ENCODE measurements at places on chromosomes 5 and 9.

GRCh38 chr5:81400375-81400774 lies 6.4 kb upstream of the ACOT12 start:
- no peak for DNase-seq

- DNase-seq, result no peak
These were observed 2.5 kb upstream of the SPINK7 start for GRCh38 chr5:148309746-148310145.

- no peak for DNase-seq
These were observed 46.5 kb downstream of the CXXC5 start for GRCh38 chr5:139694556-139695177.

DNA sequence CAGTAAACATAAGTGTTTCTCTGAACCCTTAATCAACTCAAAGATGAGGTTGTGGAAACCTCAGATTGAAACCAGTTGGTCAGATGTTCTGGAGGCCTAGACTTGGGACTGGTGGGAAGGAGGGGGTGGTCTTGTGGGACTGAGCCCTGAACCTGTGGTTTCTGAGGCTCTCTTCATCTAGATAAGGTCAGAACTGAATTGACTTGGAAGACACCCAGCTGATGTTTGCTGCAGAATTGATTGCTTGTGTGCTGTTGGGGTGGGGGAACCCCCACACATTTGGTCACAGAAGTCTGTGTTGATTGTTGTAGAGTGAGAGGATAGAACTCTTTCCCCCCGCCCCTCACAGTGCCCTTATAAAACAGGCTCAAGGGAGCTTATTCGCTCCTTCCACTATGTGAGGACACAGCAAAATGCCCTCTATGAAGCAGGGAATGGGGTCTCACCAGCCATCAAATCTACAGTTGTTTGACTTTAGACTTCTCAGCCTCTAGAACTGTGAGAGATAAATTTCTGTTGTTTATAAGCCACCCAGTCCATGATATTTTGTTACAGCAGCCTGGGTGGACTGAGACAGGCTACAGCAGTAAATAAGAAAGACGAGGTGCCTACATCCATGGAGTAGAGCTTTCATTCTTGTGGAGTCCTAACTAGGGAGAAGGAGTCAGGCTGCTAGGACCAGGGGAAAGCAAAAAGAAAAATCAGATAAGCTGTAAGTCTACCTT lies 25.7 kb upstream of the UGCG start:
- DNase-seq, result no peak

DNA sequence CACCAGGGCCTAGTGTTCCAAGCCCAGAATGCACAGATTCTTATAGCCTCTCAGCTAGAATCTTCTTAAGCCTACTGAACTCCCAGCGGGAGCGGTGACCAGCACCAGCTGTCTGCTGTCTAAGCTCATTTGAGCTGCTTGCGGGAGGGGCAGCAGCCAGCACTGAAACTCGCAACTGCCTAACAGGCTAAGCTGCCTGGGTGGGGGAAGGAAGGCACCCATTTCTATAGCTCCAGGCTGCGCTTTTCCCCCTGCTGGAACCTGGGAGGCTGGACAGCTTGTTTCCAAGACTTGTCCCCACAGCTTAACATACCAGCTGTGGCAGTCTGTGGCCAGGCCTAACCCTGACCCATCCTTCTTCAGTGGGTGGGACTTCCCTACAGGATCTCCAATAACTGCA lies 512.9 kb downstream of the EFNA5 start:
- no peak for DNase-seq

- no peak for DNase-seq
These were observed 5.7 kb upstream of the AQP7 start for GRCh38 chr9:33408087-33408486.

DNA sequence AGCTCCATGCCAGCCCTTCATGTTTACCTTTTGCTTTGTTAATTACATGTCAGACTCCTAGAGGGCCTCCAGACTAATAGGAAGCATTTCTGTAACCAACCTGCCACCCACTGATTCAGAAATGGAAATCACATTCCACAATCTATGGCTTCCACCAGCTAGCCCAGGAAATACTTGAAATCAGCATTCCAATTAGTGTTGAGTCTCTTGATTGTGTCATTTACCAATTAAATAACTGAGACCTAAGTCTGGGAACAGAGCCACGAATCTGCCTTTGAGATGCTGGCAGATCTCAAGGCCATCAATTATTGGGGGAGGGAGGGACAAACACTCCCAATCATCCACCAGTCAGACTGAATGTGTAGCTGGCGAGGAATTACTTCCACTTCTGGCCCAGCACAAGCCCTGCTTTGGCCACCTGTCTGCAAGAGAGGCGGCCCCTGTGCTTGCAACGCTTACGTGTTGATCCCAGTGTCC lies 27.4 kb upstream of the SAP30L start:
- no peak for DNase-seq

- DNase-seq, result no peak
These were observed 146.7 kb upstream of the RAI14 start for GRCh38 chr5:34509392-34509791.

GRCh38 chr9:136495238-136495800 lies 12.5 kb upstream of the SEC16A start:
- no peak for DNase-seq

GRCh38 chr5:121976979-121977378 lies 15.2 kb downstream of the SRFBP1 start:
- no peak for DNase-seq

DNA sequence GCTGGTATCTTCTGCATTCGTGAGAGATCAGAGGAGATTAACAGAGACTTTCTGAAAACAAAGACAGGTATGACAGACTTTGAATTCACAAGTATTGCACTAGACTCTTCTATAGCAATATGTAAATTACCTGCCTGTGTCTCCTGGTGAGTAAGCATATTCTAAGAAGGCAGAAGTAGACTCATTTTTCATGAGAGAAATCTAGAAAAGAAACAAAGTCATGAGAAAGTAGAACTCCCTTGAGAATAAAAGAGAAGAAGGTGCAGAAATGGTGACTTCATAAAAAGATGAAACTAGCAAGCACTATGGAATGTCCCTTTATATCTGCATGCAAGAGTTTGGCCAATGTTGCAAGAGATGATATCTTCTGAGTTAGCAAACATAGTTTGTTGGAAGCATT lies 419.8 kb downstream of the DMRT2 start:
- no peak for DNase-seq

DNA sequence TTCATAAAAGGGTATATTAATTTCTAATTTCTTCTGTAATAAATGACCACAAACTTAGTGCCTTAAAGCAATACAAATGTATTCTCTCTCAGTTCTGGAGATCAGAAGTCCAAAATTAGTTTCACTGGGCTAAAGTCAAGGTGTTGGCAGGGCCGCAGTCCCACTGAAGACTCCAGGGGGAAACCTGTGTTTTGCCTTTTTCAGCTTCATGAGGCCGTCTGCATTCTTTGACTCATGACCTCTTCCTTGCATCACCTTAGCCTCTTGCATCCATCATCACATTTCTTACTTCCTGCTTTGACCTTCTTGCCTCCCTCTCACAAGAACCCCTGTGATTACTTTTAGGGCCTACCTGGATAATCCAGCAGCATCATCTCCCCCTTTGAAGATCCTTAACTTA lies 42.0 kb upstream of the ALDH1B1 start:
- DNase-seq, result no peak

DNA sequence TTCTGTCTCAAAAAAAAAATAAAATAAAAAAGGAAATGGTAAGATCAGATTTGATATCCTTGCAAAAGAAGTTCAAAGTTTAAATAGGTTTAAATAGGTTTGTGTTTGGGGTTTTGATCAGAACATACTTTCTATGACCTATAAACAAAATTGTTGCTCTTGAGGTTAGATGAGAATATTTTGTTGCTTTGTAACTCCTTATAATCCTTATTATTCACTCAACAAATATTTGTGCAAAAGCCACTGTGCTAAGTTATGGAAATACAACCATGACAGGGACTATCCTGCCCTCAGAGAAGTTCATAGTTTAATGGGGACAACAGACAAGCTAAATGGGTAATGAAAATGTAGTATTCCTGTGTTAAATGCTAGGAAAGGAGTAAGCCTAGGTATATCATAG lies 71.5 kb downstream of the INVS start:
- no peak for DNase-seq

DNA sequence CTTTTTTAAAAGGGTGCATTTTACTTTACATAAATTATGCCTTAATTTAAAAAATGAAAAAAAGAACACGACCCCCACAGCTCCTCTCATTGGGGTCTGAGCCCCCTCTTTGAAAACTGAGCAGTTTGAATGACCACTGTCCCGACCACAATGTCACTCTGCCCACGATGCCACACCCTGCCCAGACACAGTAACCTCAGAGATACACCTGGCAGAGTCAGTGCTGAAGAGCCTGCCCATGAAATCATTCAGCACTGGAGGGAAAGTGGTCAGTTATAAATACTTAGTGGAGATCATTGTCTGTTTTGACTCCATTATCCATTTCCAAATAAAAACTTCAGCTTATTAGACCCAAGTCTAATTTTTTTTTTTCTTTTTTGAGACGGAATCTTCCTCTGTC lies 49.3 kb downstream of the DNAJC21 start:
- DNase-seq, result no peak

DNA sequence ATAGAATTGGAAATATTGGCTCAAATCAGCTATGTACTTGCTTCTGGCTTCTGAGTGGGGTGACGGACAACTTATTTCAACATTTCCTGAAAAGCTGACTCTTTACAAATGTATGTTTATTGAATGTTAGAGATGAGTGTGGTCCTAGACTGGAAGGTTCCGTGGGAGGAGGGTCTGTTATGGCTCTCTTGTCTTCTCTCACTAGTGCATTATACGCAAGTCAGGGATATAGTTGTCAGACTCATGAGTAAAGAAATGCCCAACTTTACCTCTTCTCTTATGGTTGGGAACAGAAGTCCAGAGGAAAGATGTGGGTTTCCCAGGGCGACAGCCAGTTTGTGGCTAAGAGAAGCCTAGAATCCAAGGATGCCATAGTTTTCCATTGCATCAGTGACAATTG lies 839.3 kb upstream of the WWC1 start:
- no peak for DNase-seq

DNA sequence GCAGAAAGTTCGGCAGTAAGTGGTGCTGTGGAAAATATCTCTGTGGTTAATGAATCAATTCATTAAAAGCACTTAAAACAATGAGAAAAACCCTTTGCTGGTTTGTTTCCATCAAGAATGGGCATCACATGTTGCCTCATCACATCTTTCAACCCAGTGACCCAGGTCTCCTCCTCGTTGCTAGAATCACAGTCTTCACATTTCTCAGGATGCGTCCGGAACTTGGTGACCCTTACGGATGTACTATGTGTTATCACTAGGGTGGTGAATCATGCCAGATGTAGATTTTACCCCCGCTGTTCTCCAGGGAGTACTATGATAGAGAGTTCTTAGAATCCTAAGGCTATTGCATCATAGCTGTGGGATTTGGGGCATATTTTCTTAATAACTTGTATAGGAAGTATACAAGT lies 217.9 kb upstream of the KLF4 start:
- no peak for DNase-seq

DNA sequence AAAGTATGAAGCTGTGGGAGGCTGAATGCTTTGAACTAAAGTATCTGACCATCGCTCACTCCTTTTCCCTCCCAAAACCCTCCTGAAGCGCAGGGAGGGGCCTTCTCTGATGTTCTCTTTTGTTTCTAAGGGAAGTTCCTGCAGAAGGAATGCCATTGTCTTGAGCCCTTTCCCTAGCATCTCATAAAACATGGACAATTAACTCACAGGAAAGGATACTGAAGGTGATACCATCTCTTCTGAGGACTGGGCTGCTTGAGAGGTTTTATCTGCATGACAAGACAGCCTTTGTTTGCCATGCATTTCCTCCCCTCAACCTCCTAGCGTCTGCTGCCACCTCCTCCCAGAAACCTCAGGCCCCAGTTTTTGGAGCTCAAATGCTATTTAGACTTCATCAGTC lies 4.3 kb upstream of the RMND5B start:
- DNase-seq, result no peak

DNA sequence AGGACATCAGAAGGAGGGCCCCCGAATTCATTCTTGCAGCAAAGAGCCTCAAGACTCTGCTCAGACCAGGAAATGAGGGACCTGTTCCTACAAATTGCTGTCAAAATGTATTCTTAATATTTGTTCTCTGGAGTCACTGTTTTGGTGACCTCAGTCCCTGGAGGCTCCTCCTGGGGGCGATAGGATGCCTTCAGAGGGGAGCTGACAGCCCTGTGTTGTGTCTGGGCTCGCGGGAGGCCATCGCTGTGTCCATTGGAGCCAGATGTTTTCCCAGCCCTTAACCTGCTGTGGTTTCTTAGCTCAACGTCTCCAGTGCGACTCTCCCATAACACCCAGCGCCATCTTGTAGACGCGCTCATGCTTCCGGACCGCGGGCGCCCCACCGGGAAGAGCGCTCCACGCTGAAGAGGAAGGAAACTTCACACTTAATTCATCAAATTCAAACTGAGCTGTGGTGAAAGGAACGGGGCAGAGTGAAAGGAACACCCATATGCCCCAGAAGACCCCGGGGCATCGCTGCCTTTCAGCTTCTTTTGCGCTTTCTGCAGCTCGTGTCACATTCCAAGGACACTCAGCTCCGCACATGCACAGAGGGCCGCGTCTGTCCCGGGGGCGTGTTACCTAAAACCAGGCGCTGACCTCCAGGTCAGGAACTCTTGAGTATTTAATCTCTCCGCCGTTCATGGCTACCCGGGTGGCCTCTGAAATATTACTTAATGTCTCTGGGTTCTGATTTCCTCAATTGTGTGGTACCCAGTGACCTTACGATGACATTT lies 112.3 kb upstream of the GDNF start:
- no peak for DNase-seq

GRCh38 chr5:97046270-97046982 lies 96.0 kb downstream of the LIX1 start:
- no peak for DNase-seq

- no peak for DNase-seq
These were observed 653 bp upstream of the HNRNPH1 start for GRCh38 chr5:179623906-179624741.

DNA sequence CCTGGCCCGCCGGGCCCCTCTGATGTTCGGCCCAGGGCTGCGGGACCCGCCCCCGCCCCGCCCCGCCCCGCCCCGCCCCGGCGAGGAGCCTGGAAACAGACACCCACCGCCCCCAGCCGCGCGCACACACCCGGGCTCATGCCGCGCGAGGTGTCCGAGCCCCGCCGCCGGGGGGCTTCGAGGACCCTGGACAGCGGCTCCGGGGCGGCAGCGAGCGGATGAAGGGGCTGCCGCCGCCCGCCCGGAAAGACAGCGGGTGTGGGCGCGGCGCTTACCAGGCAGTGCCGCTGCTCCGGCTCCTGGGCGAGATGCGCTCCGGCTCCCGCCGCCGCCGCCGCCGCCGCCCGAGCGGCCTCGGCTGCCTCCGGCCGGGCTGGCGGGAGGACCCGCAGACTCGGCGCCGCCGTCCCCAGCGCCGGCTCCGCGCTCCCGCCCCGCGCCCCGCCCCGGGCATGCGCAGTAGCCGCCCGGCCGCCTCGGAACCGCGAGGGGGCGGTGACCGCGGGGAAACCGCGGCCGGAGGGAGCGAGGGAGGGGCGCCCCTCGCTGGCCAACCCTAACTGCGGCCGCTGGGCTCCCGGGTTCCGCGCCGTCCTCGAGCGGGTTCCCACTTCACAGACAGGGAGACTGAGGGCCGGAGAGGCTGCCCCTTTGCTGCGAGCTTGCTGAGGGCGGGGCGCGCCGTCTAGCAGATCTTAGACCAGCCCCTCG lies at the start of gene GPRIN1:
Gene GPRIN1, minus strand, starts transcription at position 433 of the 711 bp plus-strand sequence. CDS start 10,322 bp downstream, outside the sequence.
- no peak for DNase-seq

- DNase-seq, result no peak
These were observed 1047.6 kb downstream of the TLE4 start for GRCh38 chr9:80619356-80619755.

- DNase-seq, result no peak
These were observed 51.9 kb downstream of the NEK6 start for GRCh38 chr9:124309667-124310084.

- no peak for DNase-seq
These were observed 117.2 kb downstream of the ARHGEF28 start for GRCh38 chr5:73743161-73743560.

Measured in forelimb muscle (tissue), 1 donor.